Left ventricle myocardium superior (tissue), 1 donor: ENCODE measurements at places on chromosomes 3 and 15. TPM values are rescaled to one million over a fixed set of nuclear protein-coding genes. Genes with fewer than 3 reads are reported as not detected.

The DIS3L gene
- total RNA-seq, result 44.6 TPM

The RUBCN gene
- total RNA-seq, result 17.8 TPM

The PPP1R2 gene
- total RNA-seq, result 33.7 TPM

The SLC7A14 gene
- total RNA-seq, result not detected

The PEX5L gene
- 0.57 TPM for total RNA-seq

The GP5 gene
- total RNA-seq, result not detected

The PDE8A gene
- total RNA-seq, result 14.9 TPM
